ENCODE measurements at places on chromosomes 6 and 20. TPM values are rescaled to one million over a fixed set of nuclear protein-coding genes. Genes with fewer than 3 reads are reported as not detected.

TMC2 gene
- polyA plus RNA-seq = 0.03 TPM

PHACTR1 gene
- not detected for polyA plus RNA-seq

SCUBE3 gene
- not detected for polyA plus RNA-seq

MAP1LC3A gene
- polyA plus RNA-seq = not detected

AP5S1 gene
- 9.1 TPM for polyA plus RNA-seq

MUC22 gene
- not detected for polyA plus RNA-seq

TP53INP2 gene
- polyA plus RNA-seq = 29.5 TPM

- no peak overlapping the region for H3K27ac ChIP-seq
- H3K36me3 ChIP-seq = no peaks in the 10 kb centered on the region
- no peak overlapping the region for H3K4me3 ChIP-seq
- H3K4me1 ChIP-seq = no peaks in the 10 kb centered on the region
These were observed 193.9 kb downstream of the SLC24A3 start for GRCh38 chr20:19406381-19406780.

- H3K4me3 ChIP-seq = no peak overlapping the region
- no peaks in the 10 kb centered on the region for H3K36me3 ChIP-seq
- peaks cover 19% of the 10 kb centered on the region for H3K27me3 ChIP-seq
- H3K4me1 ChIP-seq = no peaks in the 10 kb centered on the region
- no peak overlapping the region for H3K27ac ChIP-seq
- no peak for DNase-seq
These were observed 51.4 kb upstream of the BLCAP start for GRCh38 chr20:37579106-37579505.

- H3K27me3 ChIP-seq = no peaks in the 10 kb centered on the region
- no peak overlapping the region for H3K27ac ChIP-seq
- no peaks in the 10 kb centered on the region for H3K4me1 ChIP-seq
- H3K4me3 ChIP-seq = no peak overlapping the region
- H3K36me3 ChIP-seq = no peaks in the 10 kb centered on the region
These were observed 345.1 kb upstream of the AGPAT4 start for GRCh38 chr6:161618831-161619454.

- H3K36me3 ChIP-seq = no peaks in the 10 kb centered on the region
- no peak overlapping the region for H3K27ac ChIP-seq
- no peak for DNase-seq
These were observed 245.3 kb upstream of the UFL1 start for GRCh38 chr6:96276305-96276704.

GRCh38 chr6:2034256-2034655, 211.1 kb downstream of the GMDS start:
- H3K27me3 ChIP-seq = no peaks in the 10 kb centered on the region
- no peak overlapping the region for H3K4me3 ChIP-seq
- DNase-seq = no peak
- H3K4me1 ChIP-seq = peaks cover 17% of the 10 kb centered on the region
- no peaks in the 10 kb centered on the region for H3K36me3 ChIP-seq

DNA sequence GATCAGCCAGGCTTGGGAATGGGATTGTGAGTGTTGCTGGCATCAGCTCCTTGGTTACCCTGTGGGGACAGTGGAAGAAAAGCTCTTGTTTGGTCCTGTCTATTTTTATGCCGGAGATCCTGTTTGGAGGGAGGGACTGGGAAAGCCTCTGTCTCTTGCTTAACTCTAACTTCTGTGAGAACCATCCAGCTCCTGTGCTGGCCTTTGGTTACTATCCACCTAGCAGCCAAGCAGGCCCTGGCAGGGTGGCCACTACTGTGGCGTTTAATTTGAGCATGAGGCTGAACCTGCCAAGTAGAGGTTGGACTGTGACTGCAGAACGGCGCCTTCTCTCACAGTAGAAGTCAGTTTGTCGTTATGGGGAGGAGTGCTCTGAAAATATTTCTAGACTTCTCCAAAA, 193.3 kb downstream of the UTRN start:
- H3K36me3 ChIP-seq = peaks cover 36% of the 10 kb centered on the region
- H3K27me3 ChIP-seq = no peaks in the 10 kb centered on the region
- no peak overlapping the region for H3K27ac ChIP-seq
- no peak for DNase-seq
- H3K4me3 ChIP-seq = no peak overlapping the region

DNA sequence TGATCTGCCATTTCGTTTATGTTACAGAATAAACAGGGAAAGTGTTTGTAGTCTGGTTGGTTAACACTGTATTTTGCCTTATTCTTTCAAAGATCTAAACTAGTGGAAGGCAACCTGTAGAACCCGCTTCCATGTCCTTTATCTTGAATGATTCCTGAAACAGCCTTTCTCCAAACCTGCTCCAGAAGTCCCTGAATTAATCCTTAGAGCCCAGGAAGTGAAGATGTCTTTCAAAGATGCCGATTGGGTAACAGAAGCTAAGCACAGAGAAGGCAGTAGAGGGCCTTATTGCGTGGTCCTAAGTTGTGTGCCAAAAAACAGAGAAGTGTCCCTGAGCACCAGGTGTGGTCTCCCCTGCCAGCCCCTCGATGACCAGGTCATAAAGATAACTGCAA, 19.2 kb upstream of the ZSCAN16 start:
- no peak overlapping the region for H3K27ac ChIP-seq
- H3K4me3 ChIP-seq = peak overlapping the region; percentile 62
- DNase-seq = no peak
- no peaks in the 10 kb centered on the region for H3K27me3 ChIP-seq
- no peaks in the 10 kb centered on the region for H3K36me3 ChIP-seq
- peaks cover 15% of the 10 kb centered on the region for H3K4me1 ChIP-seq

DNA sequence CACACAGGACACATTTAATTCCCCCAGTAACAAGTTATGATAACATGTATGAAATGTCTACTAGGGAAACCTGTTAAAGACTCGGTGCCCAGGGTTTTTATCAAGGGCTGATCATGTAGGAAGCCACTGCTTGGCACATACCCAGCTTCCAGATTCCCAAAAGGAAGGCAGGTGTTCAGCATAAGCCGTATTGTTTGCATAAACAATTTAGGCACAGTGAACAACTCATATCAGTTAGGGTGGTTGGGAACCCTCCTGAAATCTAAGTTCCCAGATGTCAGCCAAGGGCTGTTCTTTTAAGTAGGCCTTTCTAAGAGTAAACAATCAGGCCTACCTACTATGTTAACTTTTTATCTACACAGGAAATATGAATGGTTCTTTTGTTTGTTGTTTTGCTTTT, 74.1 kb downstream of the ASXL1 start:
- DNase-seq = no peak
- peaks cover 5% of the 10 kb centered on the region for H3K4me1 ChIP-seq
- peaks cover 100% of the 10 kb centered on the region for H3K36me3 ChIP-seq
- no peak overlapping the region for H3K27ac ChIP-seq
- no peak overlapping the region for H3K4me3 ChIP-seq

GRCh38 chr20:37375227-37375626, 29.3 kb downstream of the SRC start:
- H3K4me1 ChIP-seq = peaks cover 37% of the 10 kb centered on the region
- no peak for DNase-seq
- peaks cover 14% of the 10 kb centered on the region for H3K36me3 ChIP-seq
- no peaks in the 10 kb centered on the region for H3K27me3 ChIP-seq
- H3K27ac ChIP-seq = no peak overlapping the region

DNA sequence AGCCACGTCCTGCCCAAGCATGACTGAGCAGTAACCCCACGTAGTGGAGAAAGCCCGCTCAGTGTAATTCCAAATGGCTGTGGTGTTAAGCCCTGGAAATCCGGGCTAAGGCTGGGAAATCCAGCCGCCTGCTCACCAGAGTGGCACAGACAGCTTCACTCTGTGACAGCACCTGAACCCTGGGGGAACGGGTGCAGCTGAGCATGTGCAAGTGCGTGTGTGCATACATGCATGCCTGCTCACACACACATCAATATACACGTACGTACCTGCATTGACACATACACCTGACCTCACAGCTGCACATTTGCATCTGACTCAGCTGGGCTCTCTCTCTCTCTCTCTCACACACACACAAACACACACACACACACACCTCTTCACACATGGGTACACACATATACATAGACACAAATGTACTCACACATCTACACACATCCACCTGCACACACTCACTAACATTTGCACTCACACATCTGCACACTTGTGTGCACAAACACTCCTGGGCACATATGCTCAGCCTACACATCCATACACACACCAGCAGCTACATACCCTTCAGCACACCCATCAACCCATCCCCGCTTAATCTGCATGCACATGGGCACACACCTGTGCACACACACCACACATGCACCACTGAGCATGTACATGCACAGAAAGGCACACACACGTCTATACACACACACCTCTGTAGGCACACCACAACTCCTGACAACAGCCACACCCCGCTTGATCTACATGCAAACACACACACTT, 114.1 kb downstream of the GRM4 start:
- no peaks in the 10 kb centered on the region for H3K4me1 ChIP-seq
- DNase-seq = no peak
- no peak overlapping the region for H3K4me3 ChIP-seq
- peaks cover 59% of the 10 kb centered on the region for H3K27me3 ChIP-seq
- H3K36me3 ChIP-seq = no peaks in the 10 kb centered on the region
- H3K27ac ChIP-seq = no peak overlapping the region

DNA sequence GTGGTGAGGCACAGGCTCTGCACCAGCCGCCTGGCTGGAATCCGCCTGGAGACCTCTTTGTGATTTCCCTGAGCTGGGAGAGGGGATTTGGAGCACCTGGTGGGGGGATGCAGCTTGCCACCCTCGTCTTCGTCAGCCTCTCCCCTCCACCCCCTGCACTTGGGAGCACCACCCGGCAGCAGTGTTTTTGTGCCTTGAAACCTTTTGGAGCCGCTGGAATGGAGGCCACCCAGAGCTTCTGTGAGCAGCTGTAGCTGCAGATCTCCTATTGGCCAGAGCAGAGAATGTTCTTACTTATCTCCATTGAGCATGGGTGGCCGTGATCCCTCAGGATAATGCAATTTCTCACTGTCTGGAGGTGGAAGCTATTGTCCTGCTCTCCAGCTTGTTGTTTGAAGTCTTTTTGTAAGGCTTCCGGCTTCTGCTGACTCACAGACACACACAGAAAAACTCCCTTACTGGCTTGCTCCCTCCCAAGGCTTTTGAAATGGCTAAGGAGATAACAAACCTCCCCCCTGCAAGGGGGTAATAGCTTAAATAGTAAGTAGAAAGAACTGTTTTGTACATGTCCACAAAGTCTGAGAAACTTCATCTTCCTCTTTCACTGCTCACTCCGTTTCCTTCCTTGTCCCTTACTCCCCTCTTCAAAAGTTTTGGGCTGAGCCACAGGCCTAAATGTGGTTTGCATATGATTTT, 271.2 kb downstream of the PRL start:
- DNase-seq = no peak
- H3K4me1 ChIP-seq = no peaks in the 10 kb centered on the region
- no peak overlapping the region for H3K27ac ChIP-seq
- H3K27me3 ChIP-seq = no peaks in the 10 kb centered on the region

- no peaks in the 10 kb centered on the region for H3K36me3 ChIP-seq
- no peaks in the 10 kb centered on the region for H3K4me1 ChIP-seq
- no peak for DNase-seq
- H3K4me3 ChIP-seq = no peak overlapping the region
These were observed 5.6 kb downstream of the PREX1 start for GRCh38 chr20:48822178-48822577.

DNA sequence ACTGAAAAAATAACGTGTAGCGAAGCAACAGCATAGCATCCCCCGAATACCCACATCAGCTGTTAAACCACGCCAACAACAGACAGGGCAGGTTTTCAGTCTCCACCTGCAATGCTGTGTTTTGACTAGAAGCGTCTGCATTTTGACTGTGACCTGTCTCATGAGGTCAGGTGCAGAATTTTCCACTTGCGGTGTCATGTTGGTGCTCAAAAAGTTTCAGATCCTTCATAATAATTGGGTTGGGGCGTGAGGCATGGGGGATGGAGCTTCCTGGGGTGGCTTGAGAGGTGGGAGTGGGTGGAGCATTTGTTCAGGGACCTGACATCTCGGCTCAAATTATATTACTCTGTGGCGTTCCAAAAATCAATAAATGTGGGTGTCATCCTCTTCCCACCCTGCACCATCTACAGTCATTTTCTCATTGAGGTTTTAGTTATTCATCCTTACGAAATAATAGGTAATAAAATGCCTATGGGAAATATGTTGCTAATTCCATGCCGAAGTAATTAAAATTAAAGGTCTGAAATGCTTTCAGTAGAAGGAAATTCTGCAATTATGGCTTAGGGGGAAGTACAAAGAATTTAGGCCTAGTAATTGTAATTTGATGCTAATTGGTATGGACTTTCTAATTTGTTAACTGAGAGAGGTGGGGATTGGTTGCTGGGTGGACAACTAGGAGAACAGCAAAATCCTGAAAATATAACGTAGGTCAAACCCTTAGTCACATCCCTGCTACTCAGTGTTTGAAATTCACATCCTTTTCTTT, 81.0 kb downstream of the TIAM2 start:
- H3K4me1 ChIP-seq = peaks cover 12% of the 10 kb centered on the region
- no peaks in the 10 kb centered on the region for H3K27me3 ChIP-seq
- no peak for DNase-seq
- no peak overlapping the region for H3K4me3 ChIP-seq

- no peak overlapping the region for H3K27ac ChIP-seq
These were observed 18.0 kb downstream of the KHDC1L start for GRCh38 chr6:73207221-73207837.

DNA sequence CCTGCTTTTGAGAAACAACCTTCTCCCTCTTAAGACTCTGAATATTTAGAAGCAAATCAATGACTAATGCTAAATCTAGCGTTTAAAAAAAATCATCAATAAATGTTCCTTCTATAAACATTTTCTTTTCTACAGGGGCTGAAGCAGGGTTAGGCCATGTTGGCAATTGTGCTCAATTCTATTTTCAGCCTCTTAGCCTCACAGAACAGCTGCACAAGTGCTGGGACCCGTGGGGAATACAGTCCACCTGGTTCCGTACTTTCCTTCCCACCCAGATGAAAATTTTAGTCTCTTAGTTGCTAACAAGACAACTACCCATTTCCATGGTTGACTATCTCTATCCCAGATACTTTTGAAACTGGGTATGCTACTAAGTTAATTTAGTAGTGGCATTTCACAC, 138.6 kb downstream of the RPS12 start:
- no peaks in the 10 kb centered on the region for H3K27me3 ChIP-seq
- no peaks in the 10 kb centered on the region for H3K36me3 ChIP-seq
- no peak overlapping the region for H3K27ac ChIP-seq

DNA sequence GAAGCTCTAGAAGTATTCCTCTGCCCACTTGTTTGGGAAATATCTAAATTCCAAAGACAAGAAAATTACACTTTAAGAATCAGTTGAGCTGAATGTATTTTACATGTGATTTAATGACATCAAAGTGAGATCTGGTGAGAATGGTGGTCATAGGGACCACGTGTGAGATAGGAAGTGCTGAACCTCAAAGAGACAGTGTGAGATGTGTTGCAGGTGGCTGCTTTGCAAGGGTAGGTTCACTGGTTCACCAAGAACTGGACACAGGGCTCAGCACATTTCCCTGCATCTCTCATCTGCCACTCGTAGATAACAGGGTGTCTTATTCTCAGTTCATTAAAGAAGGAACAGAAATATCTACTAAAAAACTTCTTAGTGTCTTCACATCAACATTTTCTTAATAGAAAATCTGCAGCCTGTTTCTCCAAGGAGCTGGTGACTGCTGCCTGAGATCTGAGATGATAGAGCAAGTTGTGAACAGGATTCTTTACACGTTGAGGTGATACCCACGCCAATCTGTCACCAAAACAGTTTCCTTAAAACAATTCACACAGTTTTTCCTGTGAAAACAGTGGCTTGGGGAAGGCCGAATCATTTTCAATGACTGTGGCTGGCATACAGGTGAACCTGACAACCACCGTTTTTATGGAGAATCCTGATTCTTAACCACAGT, 7.2 kb downstream of the CCR6 start:
- no peak overlapping the region for H3K27ac ChIP-seq
- H3K27me3 ChIP-seq = no peaks in the 10 kb centered on the region
- peaks cover 50% of the 10 kb centered on the region for H3K4me1 ChIP-seq
- peaks cover 6% of the 10 kb centered on the region for H3K36me3 ChIP-seq
- no peak for DNase-seq
- no peak overlapping the region for H3K4me3 ChIP-seq
